ENCODE measurements at places on chromosomes 2 and 18. TPM values are rescaled to one million over a fixed set of nuclear protein-coding genes. Genes with fewer than 3 reads are reported as not detected.

Gene FLACC1
- total RNA-seq = not detected

Gene NTSR2
- total RNA-seq = not detected

Gene SLC9A4
- total RNA-seq = not detected

Gene TNFAIP6
- total RNA-seq = not detected

Gene SERPINB2
- 5.7 TPM for total RNA-seq

Gene LRATD1
- total RNA-seq = 3.8 TPM

Gene MERTK
- 13.4 TPM for total RNA-seq

Gene SH2D6
- not detected for total RNA-seq

Gene RAD51AP2
- total RNA-seq = not detected

Gene XIRP2
- total RNA-seq = 0.20 TPM

Gene RPRM
- not detected for total RNA-seq

Gene MCFD2
- total RNA-seq = 174 TPM

Gene LRP2
- not detected for total RNA-seq

Gene LIMS4
- 6.3 TPM for total RNA-seq

Gene GPR75
- total RNA-seq = 0.94 TPM

Gene TEX44
- total RNA-seq = not detected

Gene IL37
- total RNA-seq = not detected

Gene FEV
- total RNA-seq = not detected

Gene MAP2
- 29.4 TPM for total RNA-seq

Gene ALK
- not detected for total RNA-seq
